ENCODE measurements at places on chromosomes 12 and 14.
A peak's percentile ranks its signal among the peaks of the same experiment; 100 is the strongest.

DNA sequence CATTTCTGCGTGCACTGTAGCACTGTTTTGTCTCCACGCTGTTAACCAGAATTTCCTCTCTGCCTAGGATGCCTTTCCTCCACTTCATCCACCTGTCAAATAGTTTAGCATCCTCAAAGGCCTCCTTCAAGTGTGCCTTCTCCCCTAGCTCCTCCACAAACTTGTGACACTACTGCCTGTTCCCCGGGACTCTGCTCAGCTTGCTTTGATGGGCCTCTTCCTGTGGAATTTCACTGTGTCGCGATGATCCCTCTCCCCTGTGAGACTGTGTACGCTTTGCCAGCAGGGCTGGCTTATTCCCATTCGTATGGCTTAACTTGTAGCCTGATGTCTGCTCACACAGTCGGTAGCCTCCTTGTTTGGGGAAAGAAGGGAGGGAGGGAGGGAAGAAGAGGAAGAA lies 426.8 kb downstream of the VRK1 start:
- DNase-seq = no peak

DNA sequence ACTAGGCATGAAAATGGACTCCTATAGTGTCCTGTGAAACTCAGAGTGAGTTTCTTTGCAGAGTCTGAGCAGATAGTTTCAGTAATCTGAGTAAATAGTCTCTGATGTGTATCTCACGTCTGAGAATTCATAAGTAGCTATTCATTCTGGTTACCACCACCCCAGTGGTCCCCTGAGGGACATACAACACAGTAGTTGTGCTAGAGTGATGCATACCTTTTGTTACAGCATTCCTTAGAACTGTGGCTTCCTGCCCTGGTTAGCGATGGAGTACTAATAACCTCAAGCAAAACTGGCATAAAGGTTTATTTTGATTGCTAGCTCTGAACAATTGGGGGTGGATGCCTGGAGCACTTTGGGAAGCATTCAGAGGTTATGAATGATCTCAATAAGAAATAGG lies 114.7 kb downstream of the DAAM1 start:
- no peak for DNase-seq

DNA sequence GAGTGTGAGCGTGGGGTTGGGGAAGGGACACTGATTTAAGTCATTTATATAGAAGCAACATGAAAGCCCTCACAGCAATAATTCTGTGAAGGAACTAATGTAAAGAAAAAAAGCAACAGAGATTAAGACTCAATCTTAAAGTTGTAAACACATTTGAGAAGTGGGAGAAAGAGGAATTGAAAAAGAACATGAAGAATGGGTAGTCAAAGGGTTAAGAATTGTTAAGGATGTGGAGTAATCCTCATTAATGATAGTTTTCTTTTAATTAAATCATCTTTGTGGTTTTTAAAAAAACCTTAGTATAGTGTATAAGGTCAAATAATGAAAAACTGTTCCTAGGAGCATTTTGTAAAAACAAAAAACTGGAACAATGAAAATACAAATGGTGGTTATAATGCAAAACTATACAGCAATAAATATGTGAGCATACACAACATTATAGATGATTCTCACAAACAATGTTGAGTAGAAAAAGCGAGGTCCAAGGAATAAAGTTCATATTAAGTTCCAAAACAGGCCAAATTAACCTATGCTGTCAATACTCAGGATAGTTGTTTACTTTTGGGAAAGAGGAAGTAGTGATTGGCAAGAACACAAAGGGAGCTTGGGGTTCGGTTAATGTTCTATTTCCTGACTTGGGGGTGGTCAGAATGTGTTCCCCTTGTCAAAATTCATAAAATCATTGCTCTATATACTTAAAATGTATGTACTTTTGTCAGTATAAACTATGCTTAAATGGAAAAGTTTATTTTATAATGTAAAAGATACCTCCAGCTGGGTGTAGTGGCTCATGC lies 120.4 kb upstream of the ATF7IP start:
- no peak for DNase-seq

GRCh38 chr12:25833657-25834056 lies 124.8 kb upstream of the RASSF8 start:
- DNase-seq = no peak

- DNase-seq = peak; percentile 52
Measured at GRCh38 chr12:56221232-56221756, 428 bp downstream of the RNF41 start.

GRCh38 chr14:103818870-103819269 lies 28.5 kb downstream of the PPP1R13B start:
- no peak for DNase-seq

GRCh38 chr12:74647256-74647655 lies 109.6 kb downstream of the ATXN7L3B start:
- no peak for DNase-seq

GRCh38 chr12:52835271-52836041 lies 1.3 kb upstream of the KRT79 start:
- DNase-seq = no peak

- DNase-seq = no peak
Measured at GRCh38 chr14:76101391-76102379, 50.0 kb upstream of the GPATCH2L start.

- no peak for DNase-seq
Measured at GRCh38 chr12:75478116-75478794, 2.3 kb upstream of the GLIPR1 start.

GRCh38 chr14:51684760-51685159 lies 33.0 kb downstream of the FRMD6 start:
- no peak for DNase-seq

DNA sequence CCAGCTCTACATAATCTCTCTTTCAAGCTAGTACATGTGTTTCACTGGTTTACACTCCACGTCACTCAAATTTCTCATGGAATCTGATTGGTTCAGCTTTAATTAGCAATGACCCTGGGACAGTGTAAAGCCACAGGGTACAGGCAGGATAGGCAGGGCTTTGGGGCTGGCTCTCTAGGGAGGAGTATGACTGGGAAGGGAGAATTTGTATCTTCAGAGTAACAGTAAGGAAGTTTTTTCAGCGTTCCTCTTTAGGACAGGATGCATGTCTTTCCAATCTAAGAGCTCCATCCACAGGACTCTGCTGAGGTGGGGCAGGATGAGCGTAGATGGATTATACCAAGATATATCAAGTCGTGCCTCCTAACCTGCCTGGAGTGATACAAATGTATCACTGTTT lies 112.0 kb upstream of the CLEC14A start:
- no peak for DNase-seq

GRCh38 chr12:47361389-47362021 lies 281.7 kb upstream of the AMIGO2 start:
- DNase-seq = peak; percentile 6

DNA sequence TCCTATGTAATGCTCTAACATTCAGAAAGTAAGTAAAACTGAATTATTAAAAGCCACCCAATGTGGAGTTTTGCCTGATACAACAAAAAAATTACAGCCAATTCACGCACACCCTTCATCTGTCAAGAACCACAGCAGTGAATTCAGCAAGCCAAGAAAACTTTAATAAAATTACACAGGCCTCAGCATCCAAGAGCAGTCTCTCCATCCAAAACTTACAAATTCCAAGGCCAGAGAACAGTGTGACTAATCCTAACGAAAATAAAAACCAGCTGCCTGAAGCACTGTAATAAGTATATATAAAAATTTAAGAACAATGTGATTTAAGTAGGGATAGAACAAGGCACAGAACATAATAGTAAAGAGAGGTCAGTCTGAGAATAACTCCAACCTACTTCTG lies 54.2 kb downstream of the SIX6 start:
- no peak for DNase-seq

GRCh38 chr14:50225974-50226297 lies 5.4 kb downstream of the SOS2 start:
- no peak for DNase-seq

DNA sequence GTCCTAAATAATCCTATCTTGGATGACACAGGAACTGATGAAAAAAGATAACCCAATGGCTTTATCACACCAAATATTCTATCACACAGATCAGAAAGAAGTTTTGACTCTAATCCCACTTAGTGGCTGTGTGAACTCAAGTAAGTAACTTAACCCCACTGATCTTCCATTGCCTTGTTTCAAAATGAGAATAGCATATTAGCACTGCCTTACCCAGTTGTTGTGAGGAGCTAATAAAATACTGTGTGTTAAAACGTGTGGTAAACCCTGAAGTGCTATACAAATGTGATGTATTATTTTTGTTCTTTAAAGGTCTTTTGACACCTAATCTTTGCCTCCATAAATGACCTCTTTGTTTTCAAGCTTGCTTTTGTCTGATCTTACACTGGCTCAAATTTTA lies 60.9 kb upstream of the ARID2 start:
- DNase-seq = no peak

GRCh38 chr14:48140804-48141203 lies 465.4 kb upstream of the MDGA2 start:
- DNase-seq = no peak

- no peak for DNase-seq
Measured at GRCh38 chr12:2429032-2429431, 365.7 kb upstream of the FKBP4 start.

DNA sequence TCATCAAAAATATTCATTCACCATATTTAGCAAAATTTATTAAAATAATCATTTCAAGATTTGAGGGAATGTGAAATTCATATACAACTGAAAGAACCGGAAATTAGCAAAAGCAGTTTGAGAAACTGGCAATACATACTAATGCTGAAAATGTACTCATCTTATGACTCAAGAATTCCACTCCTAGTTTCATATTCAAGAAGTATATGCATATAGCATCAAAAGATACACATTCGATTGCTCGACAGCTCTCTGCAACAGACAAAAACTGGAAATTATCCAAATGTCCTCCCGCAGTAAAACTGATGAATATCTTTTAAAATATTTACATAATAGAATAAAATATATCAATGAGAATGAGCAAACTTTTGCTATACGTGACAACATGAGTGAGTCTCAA lies 189.2 kb upstream of the MGAT4C start:
- no peak for DNase-seq

GRCh38 chr14:105385698-105386365 lies 12.5 kb upstream of the TEX22 start:
- DNase-seq = no peak

- no peak for DNase-seq
Measured at GRCh38 chr12:113043240-113043639, 13.3 kb upstream of the DTX1 start.

- no peak for DNase-seq
Measured at GRCh38 chr12:31658471-31659086, 909 bp upstream of the ETFBKMT start.

- DNase-seq = no peak
Measured at GRCh38 chr12:86663716-86664115, 407.5 kb upstream of the MGAT4C start.

DNA sequence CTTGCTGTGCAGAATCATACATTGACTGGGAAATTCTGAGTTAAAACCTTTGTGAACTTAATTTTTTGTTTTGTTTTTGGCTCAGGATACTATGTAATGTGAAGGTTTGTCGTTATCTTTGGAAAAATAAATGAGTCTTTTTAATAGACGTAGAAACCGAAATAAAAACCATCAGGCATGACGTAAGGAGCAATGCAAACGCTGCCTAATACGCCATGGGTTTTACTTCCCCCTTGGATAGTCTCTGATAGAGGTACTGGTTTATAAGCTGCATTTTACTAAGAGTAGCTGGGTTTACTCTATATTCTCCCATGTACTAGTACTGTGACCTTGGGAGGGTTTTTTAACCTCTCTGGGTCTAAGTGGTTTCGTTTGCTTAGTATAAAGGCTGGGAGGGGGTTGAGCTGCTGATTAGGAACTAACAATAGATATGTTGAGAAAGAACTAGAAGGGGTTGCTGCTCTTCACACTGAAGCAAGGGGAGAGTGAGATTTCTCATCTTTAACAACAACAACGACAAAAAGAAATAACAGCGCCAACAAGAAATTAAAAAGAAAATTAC lies 66.8 kb upstream of the SLCO1C1 start:
- DNase-seq = no peak

DNA sequence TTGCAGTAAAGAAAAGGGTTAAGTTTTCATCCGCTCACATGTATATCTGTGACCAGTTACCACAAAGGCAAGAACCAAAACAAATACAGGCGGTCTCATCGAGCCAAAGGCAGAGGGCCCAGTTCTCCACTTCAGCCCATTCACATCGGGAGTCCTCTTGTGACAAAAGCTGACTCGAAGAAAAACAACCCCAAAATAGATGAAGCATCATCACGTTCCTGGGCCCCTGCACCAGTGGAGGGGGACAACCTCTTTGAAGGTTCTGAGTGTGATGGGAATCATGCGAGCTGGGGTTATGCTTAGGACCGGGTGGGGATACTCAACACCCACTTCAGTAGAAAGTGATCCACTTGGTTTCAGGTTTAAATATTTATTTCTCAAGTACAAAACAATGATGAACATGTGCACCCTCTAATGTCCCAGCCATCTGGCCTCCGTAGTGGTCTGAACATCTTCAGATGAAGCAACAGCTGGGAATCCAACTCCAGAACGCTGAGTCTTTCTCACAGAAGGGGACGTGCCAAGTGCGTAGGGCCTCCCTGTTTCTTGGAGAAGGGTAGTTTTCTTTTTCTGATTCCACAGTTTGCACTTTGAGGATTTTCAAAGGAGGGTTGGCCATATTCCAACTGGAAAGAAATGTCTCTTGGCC lies 8.4 kb downstream of the GSC start:
- DNase-seq = no peak

Data from anterior cingulate cortex (tissue), 58 donors.